ENCODE measurements at places on chromosomes 16 and 17. TPM values are rescaled to one million over a fixed set of nuclear protein-coding genes. Genes with fewer than 3 reads are reported as not detected.

The KRT26 gene
- not detected for total RNA-seq

The PPP1R1B gene
- 3.0 TPM for total RNA-seq

The KRT9 gene
- not detected for total RNA-seq

The GCGR gene
- not detected for total RNA-seq

The MATCAP1 gene
- 12.7 TPM for total RNA-seq

The MYH13 gene
- total RNA-seq: not detected

The CD7 gene
- not detected for total RNA-seq

The NHLRC4 gene
- total RNA-seq: 1.4 TPM

The TNFRSF13B gene
- not detected for total RNA-seq

The BCL6B gene
- 0.30 TPM for total RNA-seq

The HNF1B gene
- not detected for total RNA-seq

The NPIPB8 gene
- total RNA-seq: not detected

The SSTR5 gene
- total RNA-seq: not detected

The TNFSF13 gene
- total RNA-seq: 1.1 TPM

The NXPH3 gene
- 1.5 TPM for total RNA-seq

The HYDIN gene
- 0.12 TPM for total RNA-seq

The DPEP2NB gene
- total RNA-seq: not detected

The CCL17 gene
- total RNA-seq: not detected

The FBXW10 gene
- total RNA-seq: under 0.01 TPM

The ACAP1 gene
- 1.3 TPM for total RNA-seq

The CDT1 gene
- 2.4 TPM for total RNA-seq

The SMTNL2 gene
- total RNA-seq: not detected

The OR1A1 gene
- not detected for total RNA-seq

The CHCT1 gene
- total RNA-seq: not detected

The NXN gene
- 5.9 TPM for total RNA-seq

The MED13 gene
- 30.5 TPM for total RNA-seq

The ATP6V0A1 gene
- total RNA-seq: 76.6 TPM

The ASGR1 gene
- under 0.01 TPM for total RNA-seq

The MPV17L gene
- 0.15 TPM for total RNA-seq

The TMC6 gene
- total RNA-seq: 1.4 TPM

The CDH1 gene
- total RNA-seq: not detected

The NDUFAB1 gene
- total RNA-seq: 24.5 TPM

The WNT3 gene
- 0.59 TPM for total RNA-seq

The CLDN7 gene
- 0.70 TPM for total RNA-seq

The METTL23 gene
- 8.3 TPM for total RNA-seq

The KRTAP9-2 gene
- total RNA-seq: not detected

The KRT37 gene
- not detected for total RNA-seq

The ADORA2B gene
- 108 TPM for total RNA-seq

All from smooth muscle cell of the coronary artery (primary cell).